ENCODE measurements at places on chromosomes 2 and 18.

GRCh38 chr2:73937899-73938298, 11.2 kb downstream of the DGUOK start:
- no peak for DNase-seq

- no peak for DNase-seq
Measured at GRCh38 chr2:221731432-221732145, 159.5 kb upstream of the EPHA4 start.

DNA sequence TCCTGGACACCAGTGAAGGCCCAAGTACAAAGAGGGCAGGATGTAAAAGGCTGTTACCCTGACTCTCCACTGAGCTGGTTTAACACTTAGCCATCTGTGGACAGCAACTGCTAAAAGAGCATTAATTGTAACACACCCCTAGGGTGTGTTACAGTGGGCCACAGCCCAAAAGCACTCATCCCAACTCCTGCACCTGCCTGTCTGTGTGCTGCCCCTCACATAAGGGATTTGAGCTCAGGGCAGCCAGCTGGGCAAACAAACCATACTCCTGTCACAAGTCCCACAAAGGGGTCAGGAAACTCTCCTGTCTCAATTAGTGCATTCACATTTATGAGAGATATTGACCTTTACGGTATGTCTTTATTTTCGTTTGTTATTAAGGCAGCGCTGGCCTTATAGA, 833.1 kb upstream of the NXPH2 start:
- DNase-seq = no peak

DNA sequence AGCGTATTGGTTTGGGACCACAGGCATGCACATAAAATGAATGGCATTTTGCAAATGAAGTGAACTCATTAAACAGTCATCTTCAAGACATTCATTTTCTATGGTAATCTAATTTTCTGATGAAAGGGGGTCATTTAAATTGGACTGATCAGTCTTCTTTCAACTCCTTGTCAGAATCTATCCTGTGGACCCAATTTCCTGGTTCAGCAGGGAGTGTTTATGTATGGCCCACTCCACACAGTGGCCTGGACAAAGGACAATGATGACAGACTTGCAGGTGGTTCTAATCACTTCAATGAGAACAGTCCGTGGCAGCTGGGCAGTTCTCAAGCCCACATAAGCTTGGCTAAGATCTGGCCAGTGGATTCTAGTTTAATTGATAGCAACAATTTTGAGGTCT, 448.1 kb downstream of the DCDC2C start:
- no peak for DNase-seq

DNA sequence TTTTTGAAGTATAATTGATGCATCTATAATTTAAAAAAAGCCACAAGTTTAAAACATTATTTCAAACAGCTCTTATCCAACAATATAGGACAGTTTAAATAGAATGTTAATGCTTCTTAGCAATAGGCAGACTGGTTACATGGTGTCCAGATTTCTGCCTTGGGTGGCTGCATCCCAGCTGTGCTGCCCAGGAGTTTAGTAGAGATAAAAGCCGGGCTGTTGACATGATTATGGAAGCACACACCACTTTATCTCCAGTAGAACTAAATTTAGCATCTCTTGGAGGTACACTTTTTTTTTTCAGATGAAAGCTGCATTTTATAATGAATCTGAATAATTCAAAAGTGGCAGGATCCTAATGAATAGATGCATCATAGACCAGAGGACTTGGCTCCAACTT, 309.7 kb downstream of the PLCL1 start:
- DNase-seq = no peak

- no peak for DNase-seq
Measured at GRCh38 chr2:160126315-160126714, 63.9 kb upstream of the PLA2R1 start.

GRCh38 chr2:227884511-227884947, 13.1 kb downstream of the DAW1 start:
- no peak for DNase-seq

- no peak for DNase-seq
Measured at GRCh38 chr18:64245126-64245861, 96.4 kb upstream of the LINC00305 start.

DNA sequence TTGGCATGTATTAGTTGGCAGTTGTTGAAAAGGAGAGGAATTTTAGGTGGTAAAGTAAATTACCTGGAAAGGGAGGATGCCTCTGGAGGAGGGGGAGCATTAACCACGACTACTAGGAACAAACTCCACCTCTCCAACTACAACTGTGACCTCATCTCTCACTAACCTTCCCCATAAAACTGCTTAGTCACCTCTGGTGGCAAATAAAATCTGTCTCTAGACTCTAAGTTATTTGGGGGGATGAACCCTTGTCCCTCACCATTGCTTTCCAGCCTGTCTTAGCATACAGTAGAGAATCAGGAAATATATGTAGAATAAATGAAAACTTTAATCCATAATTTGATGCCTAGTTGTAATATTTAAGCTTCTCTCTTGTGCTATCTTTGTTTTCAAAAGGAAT, 27.6 kb upstream of the MYO1B start:
- DNase-seq = no peak

- no peak for DNase-seq
Measured at GRCh38 chr2:5689750-5690149, 2.4 kb upstream of the SOX11 start.

DNA sequence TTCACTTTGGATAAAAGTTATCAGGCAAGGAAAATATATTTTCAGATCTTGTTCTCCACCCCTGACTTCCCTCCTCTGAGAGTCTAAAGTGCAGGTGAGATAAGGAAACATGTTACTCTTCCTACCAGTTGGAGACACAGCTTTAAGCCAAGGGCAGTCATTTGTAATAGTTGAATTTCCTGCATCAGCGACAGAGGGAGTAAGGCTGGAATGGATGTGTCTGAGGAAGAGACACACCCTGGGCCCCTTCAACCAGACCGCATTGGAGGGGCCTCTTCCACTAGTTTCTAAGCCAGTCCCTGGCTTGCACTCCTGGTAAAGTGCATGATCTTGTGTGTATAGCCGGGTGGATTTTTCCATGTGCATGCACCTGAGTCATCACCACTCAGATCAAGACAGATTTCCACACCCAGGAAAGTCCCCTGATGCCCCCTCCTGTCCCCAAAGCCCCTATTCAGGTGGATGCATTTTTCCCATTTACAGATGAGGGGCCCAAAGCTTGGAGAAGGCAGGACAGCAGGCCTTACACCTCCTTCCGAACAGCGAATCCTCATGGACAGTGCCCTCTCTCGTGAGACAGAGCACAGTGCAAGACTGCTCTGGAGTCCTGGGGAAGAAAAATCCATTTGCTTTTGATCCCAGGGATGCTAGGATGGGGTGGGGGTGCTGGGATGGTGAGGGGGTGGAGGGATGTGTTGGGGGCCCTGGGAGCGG, 66.7 kb upstream of the SH3RF3 start:
- no peak for DNase-seq

DNA sequence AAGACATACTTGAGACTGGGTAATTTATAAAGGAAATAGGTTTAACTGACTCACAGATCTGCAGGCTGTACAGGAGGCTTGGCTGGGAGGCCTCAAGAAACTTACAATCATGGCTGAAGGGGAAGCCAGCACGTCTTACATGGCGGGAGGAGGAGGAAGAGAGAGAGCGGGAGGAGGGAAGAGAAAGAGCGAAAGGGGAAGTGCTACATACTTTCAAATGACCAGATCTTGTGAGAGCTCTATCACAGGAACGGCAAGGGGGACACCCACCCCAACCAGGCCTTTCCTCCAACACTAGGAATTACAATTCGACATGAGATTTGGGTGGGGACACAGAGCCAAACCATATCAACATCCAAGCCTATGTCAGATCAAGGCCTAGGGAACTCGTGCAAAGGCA, 24.2 kb downstream of the MYL12B start:
- DNase-seq = no peak

GRCh38 chr18:43396266-43396665, 119.0 kb upstream of the SYT4 start:
- DNase-seq = peak; percentile 11

- DNase-seq = no peak
Measured at GRCh38 chr18:3798032-3798431, 348.1 kb downstream of the TGIF1 start.

DNA sequence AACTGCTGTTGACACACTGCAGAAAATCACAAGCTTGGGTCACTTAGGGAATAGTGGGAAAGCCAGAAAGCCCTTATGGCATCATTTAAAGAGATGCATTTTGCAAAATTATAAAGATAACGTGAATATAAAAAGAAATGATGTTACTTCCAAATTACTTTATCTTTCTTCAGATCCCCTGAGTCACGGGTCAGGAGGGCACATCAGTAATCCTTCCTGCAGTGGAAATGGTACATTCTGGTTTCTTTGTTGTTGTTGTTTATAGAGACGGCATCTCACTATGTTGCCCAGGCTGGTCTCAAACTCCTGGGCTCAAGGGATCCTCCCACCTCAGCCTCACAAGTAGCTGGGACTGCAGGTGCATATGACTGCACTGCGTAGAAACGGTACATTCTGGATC, 9.8 kb upstream of the EPG5 start:
- no peak for DNase-seq

GRCh38 chr2:203960811-203961210, 24.2 kb downstream of the ICOS start:
- no peak for DNase-seq

GRCh38 chr2:176637486-176638166, 368.4 kb downstream of the MTX2 start:
- no peak for DNase-seq

GRCh38 chr2:216918088-216918680, 58.3 kb upstream of the TNP1 start:
- no peak for DNase-seq

GRCh38 chr2:2270808-2271415, 60.2 kb downstream of the MYT1L start:
- DNase-seq = no peak

DNA sequence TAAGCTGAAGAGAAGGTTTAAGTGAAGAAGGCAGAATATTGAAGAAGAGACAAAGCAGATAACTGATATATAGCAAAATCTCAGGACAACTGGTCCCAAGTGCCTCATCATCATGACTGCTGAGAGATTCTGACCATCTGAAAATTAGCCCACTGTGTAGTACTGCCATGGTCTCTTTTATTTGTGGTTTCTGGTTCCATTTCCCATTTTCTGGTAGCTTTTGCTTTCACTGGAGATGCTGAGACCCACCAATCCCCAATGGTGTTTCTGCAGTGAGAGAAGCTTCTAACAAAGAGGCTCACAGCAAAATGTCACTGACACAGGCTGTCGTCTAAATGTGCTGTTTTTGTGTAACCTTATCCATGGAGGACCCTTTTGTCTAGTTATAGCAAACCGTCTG, 79.5 kb downstream of the TMEM163 start:
- DNase-seq = no peak

DNA sequence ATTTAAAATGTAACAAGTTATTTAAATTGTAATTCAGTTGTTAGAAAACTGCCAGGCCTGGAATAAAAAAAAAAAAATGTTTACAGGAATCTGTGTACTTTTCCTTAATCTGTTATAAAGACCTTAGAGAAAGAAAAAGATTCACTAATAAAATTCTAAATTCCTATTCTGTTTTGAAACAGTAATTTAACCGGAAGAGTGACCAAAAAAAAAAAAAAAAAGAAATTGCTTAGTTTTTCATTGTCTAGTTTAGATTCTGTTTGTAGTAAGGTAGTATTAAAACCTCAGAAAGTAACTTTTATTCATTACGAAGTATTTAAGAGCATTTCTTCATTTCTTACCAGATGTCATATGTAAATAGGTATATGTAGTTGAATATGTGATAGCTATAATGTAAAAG, 2.5 kb downstream of the REL start:
- no peak for DNase-seq

- DNase-seq = peak; percentile 59
Measured at GRCh38 chr18:51051105-51051712, 21.2 kb downstream of the SMAD4 start.

DNA sequence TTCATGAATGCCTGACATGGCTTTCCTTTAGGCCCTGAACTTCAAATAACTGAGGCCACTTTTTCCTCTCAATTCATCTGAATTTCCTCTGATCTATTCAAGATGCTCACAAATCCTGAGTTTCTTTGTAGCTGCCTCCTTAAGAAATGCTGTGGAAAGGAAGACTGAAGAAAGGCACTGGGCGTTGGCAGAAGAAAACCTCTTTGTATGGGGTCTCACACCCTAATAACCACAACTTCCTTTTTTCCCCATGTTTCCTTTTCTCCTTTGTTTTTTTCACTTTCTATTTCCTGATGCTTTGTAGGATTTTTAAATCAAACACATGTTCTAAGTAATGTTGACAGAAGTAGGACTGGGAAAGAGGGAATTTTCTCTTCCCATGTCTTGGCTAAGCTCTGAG, 447.4 kb downstream of the CMPK2 start:
- DNase-seq = no peak

- no peak for DNase-seq
Measured at GRCh38 chr18:56662902-56663301, 11.7 kb downstream of the WDR7 start.

- no peak for DNase-seq
Measured at GRCh38 chr2:65309699-65310098, 82.1 kb downstream of the ACTR2 start.

DNA sequence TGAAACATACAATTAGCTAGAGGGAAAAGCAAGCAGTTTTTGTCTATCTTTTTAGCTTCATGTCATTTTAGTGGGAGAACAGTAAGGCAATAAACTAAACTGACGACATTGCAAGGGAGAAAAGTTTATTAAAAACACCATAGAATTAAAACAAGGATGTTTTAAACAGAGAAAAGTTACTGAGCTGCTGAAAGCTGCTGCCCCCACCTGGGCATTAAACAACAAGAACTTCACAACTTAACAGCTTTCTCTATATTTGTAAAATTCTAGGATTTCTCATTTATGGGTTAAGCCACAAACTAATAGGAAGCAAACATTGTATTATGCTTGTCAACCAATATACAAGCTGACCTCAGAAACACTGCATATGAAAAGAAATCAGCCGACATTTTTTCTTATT, 289.2 kb downstream of the ERBB4 start:
- DNase-seq = no peak

DNA sequence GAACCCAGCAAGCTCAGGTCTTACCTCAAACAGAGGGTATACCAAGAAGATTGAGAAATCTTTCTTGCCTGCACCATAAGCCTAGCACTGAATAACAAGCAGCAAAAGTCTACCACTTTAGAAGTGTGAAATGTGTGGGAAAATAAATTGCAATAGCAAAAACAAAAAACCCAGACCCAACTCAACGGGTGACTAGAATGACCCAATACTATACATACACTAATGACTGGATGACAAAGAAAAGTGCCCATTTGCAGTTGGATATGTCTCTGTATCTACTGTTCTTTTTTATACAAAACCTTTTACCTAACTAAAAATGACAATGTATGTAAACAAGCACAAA, 950.6 kb downstream of the TRIB2 start:
- no peak for DNase-seq

DNA sequence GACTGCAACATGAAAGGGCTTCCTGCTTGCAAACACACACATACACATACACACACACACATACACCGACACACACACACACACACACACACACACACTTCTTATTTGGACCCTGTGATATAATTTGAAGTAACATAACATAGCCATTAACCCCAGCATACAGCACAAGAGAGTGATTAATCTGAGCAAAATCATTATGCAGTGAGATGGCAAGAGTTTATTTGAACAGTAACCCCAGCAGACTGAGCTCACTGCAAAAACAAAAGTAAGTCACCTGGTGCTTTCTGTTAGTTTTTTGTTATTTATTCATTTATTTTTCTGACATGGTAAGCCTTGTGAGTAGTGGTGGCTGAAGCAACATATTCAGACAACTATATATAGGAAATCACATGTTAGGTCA, 93.7 kb downstream of the NOL4 start:
- DNase-seq = no peak

Data from NCI-H1436 (cell line).